ENCODE measurements at places on chromosomes 4 and X.

GRCh38 chrX:68416592-68416991 is 16.7 kb downstream of the OPHN1 start:
- no peak for DNase-seq

- no peak for DNase-seq
These were observed 167.1 kb downstream of the EFNB1 start for GRCh38 chrX:68995780-68996551.

- no peak for DNase-seq
These were observed 314.8 kb downstream of the PDHA2 start for GRCh38 chr4:96154676-96155075.

GRCh38 chr4:89488736-89489135 is 181.1 kb upstream of the GPRIN3 start:
- no peak for DNase-seq

DNA sequence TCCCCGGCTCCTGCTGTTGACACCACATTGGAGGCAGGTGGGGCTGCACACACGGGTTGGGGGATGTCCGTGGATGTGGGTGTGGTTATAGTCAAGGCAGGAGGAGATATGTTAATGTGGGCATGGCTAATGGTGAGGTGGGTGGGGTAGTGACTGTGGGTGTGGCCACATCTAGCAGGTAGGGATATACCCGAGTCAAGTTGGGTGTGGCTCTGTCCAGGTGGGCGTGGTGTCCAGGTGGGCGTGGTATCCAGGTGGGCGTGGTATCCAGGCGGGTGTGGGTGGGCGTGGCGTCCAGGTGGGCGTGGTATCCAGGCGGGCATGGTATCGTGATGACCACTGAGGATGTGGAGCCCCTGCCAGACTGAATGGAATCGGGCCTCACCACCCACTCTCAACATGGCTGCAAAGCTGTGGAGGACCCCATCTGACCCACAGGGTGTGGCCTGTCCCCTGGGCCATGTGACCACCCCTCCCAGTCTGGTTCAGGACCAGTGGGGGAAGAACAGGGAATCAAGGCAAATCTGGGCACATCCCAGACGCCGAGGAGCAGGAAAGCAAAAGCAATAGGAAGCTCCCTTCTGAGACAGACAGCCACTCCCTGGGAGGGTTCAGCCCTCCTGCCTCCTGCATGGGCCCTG is 21.0 kb downstream of the MAN2B2 start:
- DNase-seq: no peak

GRCh38 chr4:38659346-38659745 is 4.7 kb upstream of the KLF3 start:
- DNase-seq: no peak

- DNase-seq: no peak
These were observed 393.1 kb upstream of the ZFP42 start for GRCh38 chr4:187602339-187603092.

GRCh38 chrX:70026851-70027200 is 22.9 kb downstream of the AWAT2 start:
- DNase-seq: no peak

GRCh38 chr4:79831701-79832514 is 241.1 kb downstream of the ANTXR2 start:
- DNase-seq: no peak

- DNase-seq: no peak
These were observed 171.0 kb downstream of the RAPGEF2 start for GRCh38 chr4:159273841-159274240.

DNA sequence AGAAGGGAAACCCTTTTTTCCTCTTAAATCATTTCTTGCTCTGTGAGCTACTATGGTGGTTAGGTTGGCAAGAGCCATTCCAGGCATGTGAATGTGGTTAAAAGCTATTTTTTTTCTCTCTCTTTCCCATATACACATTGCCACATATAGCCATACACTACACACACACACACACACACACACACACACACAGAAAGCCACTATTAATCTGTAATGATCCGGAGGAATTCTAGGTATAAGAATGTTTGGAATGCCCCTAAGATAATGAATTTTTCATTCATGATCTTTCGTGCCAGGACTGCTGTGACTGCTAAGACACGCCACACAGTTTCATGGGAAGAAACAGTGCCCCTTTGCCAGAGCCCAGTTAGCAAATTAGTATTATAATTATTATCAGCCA is 21.8 kb upstream of the TLL1 start:
- no peak for DNase-seq

- no peak for DNase-seq
These were observed 35.9 kb downstream of the ETDC start for GRCh38 chrX:135345107-135345589.

- no peak for DNase-seq
These were observed 253.8 kb upstream of the KCNIP4 start for GRCh38 chr4:22202246-22202974.

- no peak for DNase-seq
These were observed 24.9 kb upstream of the AMOT start for GRCh38 chrX:112865464-112866025.

DNA sequence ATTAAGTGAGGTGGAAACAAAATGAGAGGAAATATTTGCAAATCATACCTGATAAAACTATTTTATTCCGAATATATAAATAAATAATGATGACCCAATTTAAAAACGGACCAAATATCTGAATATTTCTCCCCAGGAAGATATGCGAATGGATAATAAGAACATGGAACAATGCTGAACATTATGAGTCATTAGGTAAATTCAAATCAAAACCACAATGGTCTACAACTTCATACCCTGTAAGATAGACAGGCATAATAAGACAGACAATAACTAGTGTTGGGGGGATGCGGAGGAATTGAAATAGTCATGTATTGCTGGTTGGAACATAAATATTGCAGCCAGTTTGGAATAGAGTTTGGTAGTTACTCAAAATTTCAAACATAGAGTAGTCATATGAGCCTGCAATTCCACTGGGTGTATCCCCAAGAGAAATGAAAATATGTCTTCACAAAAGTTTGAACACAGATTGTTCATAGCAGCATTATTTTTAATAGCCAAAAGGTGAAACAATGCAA is 47.6 kb upstream of the DRP2 start:
- DNase-seq: no peak

GRCh38 chr4:24472514-24473308 is 111.6 kb downstream of the DHX15 start:
- peak; percentile 31 for DNase-seq

- no peak for DNase-seq
These were observed 81.0 kb downstream of the WWC2 start for GRCh38 chr4:183180096-183180495.

- DNase-seq: no peak
These were observed 327.8 kb upstream of the CXorf51B start for GRCh38 chrX:146481735-146482134.

DNA sequence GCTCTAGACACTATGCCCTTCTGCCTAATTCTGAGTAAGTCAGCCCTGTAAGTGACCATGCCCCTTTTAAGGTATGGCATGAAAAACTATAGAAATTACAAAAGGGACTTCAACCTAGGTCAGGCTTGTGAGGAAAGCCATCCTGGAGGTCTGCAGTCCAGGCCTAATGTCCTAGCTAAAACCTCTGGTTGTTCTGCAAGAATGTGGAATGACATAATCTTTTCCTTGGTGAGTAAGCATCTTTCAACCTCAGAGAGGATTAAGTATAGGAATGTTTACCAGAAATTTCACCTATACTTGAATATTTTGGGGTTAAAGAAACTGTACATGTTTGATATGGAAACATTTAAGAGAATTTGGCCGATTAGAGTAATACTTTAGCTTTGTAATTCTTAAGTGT is 23.8 kb upstream of the HPSE start:
- DNase-seq: no peak

DNA sequence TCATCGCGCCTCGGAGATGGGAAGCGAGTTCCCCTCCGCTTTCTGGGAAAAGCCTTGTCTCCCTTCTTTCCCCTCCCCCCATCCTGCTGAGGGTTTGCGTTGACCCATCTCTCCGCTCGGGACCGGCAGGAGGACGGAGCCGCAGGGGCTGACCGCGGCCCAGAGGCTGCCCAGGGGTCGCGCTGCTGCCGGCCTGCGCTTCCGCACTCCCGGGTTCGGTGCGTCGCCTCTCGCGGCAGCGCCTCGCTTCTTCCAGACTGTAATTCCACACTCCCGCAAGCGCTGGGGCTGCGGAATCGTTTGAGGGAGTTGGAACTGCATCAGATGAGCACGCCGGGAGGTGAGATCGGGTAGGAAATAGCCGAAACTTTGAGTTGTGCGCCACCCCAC is 88.3 kb downstream of the BCOR start:
- DNase-seq: no peak

GRCh38 chrX:24334461-24334860 is 20.6 kb upstream of the SUPT20HL2 start:
- no peak for DNase-seq

- DNase-seq: peak; percentile 89
These were observed 13.8 kb upstream of the SMS start for GRCh38 chrX:21926527-21927278.

DNA sequence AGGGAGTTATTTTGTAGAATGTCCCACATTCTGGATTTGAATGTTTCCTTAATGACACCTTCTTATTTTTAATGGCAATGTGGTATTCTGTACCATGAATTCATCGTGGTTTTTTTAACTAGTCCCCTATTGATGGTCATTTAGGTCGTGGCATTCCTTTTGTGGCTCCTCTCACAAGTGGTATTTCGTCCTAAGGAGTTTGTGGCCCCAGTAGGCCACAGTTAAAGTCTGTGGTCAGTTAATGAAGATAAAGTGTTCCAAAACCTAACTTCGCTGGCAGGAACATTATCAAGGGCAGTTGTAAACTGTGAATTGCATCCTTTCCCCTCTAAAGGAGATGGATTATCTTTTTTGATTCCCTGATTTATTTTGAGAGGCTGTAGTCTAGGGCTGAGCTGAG is 133.2 kb downstream of the TMEM164 start:
- DNase-seq: no peak
